CD8-positive, alpha-beta T cell (primary cell): ENCODE measurements at places on chromosomes 3 and 15. TPM values are rescaled to one million over a fixed set of nuclear protein-coding genes. Genes with fewer than 3 reads are reported as not detected.

PRR20G gene
- not detected for total RNA-seq

LTK gene
- total RNA-seq: 11.9 TPM

MEX3B gene
- 3.7 TPM for total RNA-seq

ABI3BP gene
- not detected for total RNA-seq

PCSK6 gene
- total RNA-seq: 2.6 TPM

ALDH1A3 gene
- not detected for total RNA-seq

CTDSPL gene
- total RNA-seq: 0.08 TPM

LEKR1 gene
- 1.5 TPM for total RNA-seq

TRIM42 gene
- not detected for total RNA-seq

WDR93 gene
- not detected for total RNA-seq

FBXW12 gene
- not detected for total RNA-seq

TMEM212 gene
- not detected for total RNA-seq

MBNL1 gene
- total RNA-seq: 529 TPM

GRM7 gene
- not detected for total RNA-seq

ENTPD3 gene
- total RNA-seq: not detected

KLF15 gene
- total RNA-seq: 0.16 TPM

ADGRG7 gene
- total RNA-seq: 22.3 TPM

NOX5 gene
- total RNA-seq: not detected

ZNF639 gene
- total RNA-seq: 112 TPM

HSPBAP1 gene
- 8.7 TPM for total RNA-seq

SLC12A1 gene
- not detected for total RNA-seq

NDUFB4 gene
- total RNA-seq: 71.5 TPM

ADAMTSL3 gene
- total RNA-seq: not detected

SYNM gene
- total RNA-seq: 3.3 TPM

GOLGA6D gene
- 0.14 TPM for total RNA-seq

FBXO40 gene
- not detected for total RNA-seq

CA12 gene
- total RNA-seq: not detected

C3orf62 gene
- 7.1 TPM for total RNA-seq

BFSP2 gene
- not detected for total RNA-seq

SLC28A1 gene
- total RNA-seq: not detected

ACKR4 gene
- total RNA-seq: 0.17 TPM

IQCF5 gene
- not detected for total RNA-seq

MFSD1 gene
- 6.3 TPM for total RNA-seq

DET1 gene
- total RNA-seq: 2.0 TPM

SERP1 gene
- 143 TPM for total RNA-seq

TMEM207 gene
- total RNA-seq: not detected

STT3B gene
- total RNA-seq: 85.7 TPM

GADL1 gene
- not detected for total RNA-seq

MORC1 gene
- not detected for total RNA-seq

KCNAB1 gene
- total RNA-seq: not detected

COL7A1 gene
- total RNA-seq: 1.2 TPM

MST1 gene
- total RNA-seq: 8.6 TPM

SLC33A1 gene
- 12.9 TPM for total RNA-seq

BCL2A1 gene
- total RNA-seq: 24.5 TPM

NANOGP8 gene
- not detected for total RNA-seq

EHHADH gene
- 0.73 TPM for total RNA-seq

BTLA gene
- 4.6 TPM for total RNA-seq

CISH gene
- 5.6 TPM for total RNA-seq

SENP8 gene
- total RNA-seq: not detected

SERINC4 gene
- total RNA-seq: 0.44 TPM

SKOR1 gene
- total RNA-seq: 2.3 TPM

MYO5A gene
- 22.5 TPM for total RNA-seq

RTP1 gene
- not detected for total RNA-seq
